ENCODE measurements at places on chromosomes 6 and 20.

- DNase-seq: no peak
Measured at GRCh38 chr6:305371-306206, 13.3 kb downstream of the DUSP22 start.

- DNase-seq: no peak
Measured at GRCh38 chr20:41196653-41197225, 59.4 kb downstream of the PLCG1 start.

- peak; percentile 2 for DNase-seq
Measured at GRCh38 chr6:44788387-44788981, 401.0 kb downstream of the CDC5L start.

GRCh38 chr20:4112481-4113421 lies 97.4 kb upstream of the RNF24 start:
- peak; percentile 28 for DNase-seq

DNA sequence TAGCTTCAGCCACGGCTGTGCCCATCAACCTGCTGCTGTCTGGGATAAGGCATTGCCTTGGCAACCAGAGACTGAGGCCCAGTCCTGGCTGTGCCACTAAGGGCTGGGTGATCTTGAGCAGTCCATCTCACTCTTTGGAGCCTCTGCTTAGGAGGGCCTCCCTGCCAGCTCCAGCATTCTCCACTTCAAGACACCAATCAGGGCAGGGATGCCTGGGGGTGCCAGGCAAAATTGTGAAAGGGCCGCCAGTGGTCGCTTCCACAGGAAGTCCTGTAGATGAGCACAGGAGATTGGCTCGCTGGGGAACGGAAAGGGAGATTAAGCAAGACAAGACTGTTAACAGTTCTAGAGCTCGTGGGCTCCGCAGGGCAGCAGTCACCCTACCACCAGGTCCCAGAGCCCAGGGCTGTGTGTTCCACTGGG lies at the start of gene RAB44:
RAB44 (plus strand) TSS at position 346 of the 423 bp plus-strand sequence. CDS start 6,410 bp downstream, outside the sequence.
- no peak for DNase-seq

- no peak for DNase-seq
Measured at GRCh38 chr20:58174708-58175280, 53.7 kb downstream of the ANKRD60 start.

DNA sequence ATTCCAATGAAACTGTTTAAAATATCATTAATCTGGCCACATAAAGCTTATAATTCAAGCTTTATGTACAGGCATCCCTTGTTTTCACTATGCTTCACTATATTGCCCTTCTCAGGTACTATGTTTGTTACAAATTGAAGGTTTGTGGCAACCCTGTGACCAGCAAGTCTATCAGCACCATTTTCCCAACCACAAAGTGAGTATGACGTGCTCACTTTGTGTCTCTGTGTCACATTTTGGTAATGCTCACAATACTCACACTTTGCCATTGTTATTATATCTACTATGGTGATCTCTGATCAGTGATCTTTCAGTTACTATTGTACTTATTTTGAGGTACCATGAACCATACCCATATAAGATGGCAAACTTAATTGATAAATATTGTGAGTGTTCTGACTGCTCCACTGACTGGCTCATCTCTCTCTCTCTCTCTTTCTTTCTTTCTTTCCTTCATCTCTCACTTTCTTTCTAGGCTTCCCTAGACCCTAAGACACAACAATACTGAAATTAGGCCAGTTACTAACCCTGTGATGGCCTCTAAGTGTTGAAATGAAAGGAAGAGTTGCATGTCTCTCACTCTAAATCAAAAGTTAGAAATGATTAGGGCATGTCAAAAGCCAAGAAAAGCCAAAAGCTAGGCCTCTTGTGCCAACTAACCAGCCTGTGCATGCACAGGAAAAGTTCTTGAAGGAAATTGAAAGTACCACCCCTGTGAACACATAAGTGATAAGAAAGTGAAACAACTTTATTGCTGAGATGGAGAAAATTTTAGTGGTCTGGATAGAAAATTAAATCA lies 227.9 kb downstream of the BCAS1 start:
- DNase-seq: no peak

DNA sequence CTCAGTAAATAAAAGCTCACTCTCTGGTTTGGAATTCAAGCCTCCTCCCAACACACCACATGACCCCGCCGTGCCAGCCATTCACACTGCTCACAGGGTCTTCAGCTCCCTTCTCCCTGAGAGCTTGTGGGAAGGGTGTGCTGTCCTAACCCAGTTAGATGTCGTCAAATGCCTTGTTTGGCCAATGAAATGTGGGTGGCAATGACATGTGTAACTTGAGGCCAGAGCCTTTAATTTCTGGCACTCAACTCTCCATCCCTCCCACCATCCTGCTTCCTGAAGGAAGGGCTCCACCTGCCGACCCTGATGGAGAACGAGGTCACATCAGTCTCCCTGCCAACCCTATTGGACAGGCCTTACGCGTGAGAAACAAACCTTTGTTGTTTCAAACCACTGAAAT lies 224.5 kb upstream of the AGPAT4 start:
- no peak for DNase-seq

DNA sequence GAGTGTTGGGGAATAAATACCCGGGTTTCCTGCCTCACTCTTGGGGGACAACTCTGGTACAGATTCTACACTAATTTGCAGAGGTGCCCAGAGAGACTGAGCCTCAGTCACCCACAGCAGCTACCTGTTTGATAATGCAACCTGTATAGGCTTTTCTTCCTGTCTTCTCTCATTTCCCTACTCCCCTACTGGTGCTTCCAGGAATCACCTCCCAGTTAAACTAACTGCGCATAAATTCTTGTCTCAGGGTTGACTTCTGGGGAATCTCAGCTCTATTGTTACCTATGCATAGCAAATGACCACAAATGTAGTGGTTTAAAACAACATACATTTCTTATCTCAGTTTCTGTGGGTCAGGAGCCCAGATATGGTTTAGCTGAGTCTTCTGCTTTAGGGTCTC lies 11.3 kb downstream of the OCSTAMP start:
- no peak for DNase-seq

- peak; percentile 81 for DNase-seq
Measured at GRCh38 chr6:151323791-151324487, 67.4 kb downstream of the ZBTB2 start.

DNA sequence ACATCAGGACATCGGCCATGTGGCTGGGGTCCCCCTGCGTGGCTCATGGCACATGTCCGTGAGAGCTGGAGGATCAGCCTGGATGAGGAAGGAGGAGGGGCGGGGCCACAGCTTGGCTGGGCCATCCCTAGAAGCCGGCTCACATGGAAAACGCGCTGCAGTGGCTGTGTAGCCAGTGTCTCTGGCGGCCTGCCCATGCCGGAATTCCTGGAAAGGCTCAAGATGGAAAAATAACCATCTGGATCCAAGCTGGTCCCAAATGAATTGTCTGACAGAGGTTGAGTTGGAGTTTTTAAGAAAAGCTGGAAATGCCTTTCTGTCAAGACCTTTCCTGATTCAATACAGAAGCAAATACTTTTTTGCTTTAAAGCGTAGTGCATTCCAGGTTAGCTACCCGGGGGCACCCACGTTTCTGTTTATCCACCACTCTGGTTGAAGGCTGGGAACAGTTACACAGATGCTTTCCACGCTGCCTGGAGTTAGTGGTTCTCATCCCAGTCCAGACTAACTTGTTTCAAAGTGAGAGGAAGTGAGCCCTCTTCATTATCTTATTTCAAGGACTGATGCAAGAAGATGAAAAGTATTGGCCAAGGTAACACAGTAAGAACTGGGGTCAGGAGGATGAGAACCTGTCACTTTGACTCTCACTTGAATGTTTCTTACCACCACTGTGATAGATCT lies 99.0 kb downstream of the GMPR start:
- DNase-seq: peak; percentile 77

- DNase-seq: peak; percentile 23
Measured at GRCh38 chr6:157763129-157763903, 59.7 kb upstream of the SNX9 start.

- DNase-seq: no peak
Measured at GRCh38 chr20:64159711-64160110, 4.5 kb upstream of the MYT1 start.

GRCh38 chr6:20038410-20039204 lies 173.7 kb downstream of the MBOAT1 start:
- DNase-seq: no peak

DNA sequence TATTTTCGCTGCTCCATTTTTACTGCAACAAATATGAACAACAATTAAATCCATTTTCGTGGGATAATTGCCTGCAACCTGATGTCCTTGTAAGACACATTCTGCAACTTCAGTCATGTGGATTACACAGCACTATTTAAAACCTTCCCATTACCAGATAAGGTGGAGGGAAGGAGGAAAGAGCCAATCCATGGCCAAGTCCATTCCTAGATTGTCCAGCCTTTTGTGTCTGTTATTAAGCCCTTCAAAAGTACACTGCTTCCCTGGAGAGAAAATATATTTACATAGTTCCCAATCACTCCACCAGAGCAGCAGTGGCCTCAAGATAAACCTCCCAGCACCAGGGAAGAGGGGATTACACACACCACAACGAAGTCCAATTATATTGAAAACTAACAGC lies 347.9 kb downstream of the CDH26 start:
- no peak for DNase-seq

- no peak for DNase-seq
Measured at GRCh38 chr6:134510920-134511319, 193.0 kb upstream of the SGK1 start.

DNA sequence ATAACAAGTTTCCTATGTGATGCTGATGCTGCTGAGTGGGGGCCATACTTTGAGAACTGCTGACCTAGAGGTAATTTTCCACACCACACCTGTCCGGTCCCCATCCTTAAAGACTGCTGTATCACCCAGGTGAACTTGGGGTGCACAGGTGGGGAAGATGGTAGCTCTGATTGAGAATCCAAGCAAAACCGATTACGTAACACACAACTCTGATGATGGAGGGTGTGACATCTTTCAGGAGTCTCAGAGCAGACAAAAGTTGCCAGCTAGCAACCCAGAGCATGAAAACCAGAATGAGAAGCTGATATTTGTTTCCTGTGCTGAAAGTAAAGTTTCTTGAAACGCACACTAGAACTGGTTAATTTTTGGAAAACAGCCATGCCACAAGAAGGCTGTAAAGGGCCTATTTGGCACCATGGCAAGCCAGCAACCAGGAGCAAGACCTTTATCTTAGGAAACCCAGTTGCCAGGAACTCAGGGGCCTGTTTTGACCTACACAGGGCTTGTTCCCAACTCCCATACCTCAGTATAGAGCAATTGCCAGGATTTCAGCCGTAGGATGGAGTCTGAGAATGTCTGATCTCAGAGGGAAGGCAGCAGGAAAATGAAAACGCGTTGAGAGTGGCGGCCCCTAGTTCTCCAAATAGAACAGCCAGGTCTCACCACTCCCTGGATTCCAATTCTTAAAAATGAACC lies 21.6 kb upstream of the TBC1D7 start:
- DNase-seq: no peak

DNA sequence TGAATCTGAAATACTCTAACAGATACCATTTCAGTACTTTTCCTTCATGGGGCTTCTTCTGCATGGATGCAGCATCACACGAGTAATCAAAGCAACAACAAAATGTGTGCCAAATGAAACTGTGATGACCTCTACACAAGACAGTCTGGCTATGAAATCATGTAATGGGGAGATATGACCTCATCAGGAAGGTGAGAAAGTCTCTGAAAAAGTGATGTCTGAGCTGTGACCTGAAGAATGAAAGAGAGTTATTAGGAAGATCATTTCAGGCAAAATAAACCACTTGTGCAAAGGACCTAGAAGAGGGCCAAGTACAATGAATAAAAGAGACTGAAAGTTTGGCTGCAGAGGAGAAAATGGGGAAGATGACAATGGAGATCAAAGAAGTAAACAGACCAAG lies 182.8 kb downstream of the PTPRK start:
- no peak for DNase-seq
